ENCODE measurements at places on chromosomes 2 and 18. TPM values are rescaled to one million over a fixed set of nuclear protein-coding genes. Genes with fewer than 3 reads are reported as not detected.

DNA sequence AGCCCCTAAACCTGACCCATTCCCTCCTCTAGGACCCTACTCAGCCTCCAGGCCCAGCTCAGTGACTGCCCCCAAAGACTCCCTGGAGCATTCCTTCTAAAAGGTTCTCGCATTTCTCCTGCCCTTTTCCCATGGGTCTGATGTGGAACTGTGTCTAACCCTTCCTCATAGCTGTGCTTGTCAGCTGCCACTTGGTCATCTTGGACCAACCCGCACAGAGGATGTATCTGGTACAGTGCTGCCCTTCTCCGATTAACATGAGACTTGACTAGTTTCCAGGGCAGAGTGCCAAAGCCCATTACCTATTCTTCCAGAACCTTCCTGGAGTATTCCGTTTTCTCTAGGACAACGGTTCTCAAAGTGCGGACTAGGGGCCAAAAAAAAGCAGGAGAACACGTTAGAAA lies 518 bp upstream of the NFU1 start:
- DNase-seq: no peak

- no peak for DNase-seq
Measured at GRCh38 chr2:169734169-169734847, 676 bp downstream of the KLHL23 start.

GRCh38 chr18:37393221-37393827 lies 172.3 kb downstream of the CELF4 start:
- DNase-seq: no peak

- DNase-seq: no peak
Measured at GRCh38 chr2:158091647-158092046, 10.0 kb upstream of the UPP2 start.

DNA sequence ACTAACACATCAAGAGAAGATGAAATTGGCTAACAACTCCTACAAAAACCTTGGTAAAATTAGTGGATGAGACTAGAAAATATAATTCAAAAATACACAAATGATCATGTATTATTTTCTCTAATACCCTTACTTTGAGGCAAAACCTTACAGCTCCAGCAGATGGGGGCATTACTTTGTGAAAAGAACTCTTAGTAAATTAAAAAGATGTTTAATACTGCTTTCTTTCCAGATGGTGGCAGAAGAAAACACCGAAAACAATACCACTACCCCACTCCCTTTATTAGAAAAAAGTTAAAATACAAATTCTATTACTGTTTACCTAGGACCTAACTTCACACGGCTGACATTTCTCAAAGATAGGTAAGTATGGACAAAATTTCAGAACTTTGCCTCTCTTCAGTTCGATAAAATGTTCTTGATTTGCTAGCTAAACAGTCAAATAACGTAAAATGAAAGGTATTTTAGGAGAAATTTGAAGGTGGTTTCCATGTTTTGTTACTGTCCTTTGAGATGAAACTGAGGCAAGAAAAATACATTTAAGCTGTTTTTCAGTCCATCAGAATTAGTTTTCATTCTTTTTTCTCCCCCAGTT lies 30.6 kb downstream of the ORC4 start:
- peak; percentile 43 for DNase-seq

- DNase-seq: no peak
Measured at GRCh38 chr2:165691615-165692014, 102.4 kb downstream of the GALNT3 start.

- DNase-seq: peak; percentile 59
Measured at GRCh38 chr2:120735746-120736170, at the start of gene GLI2. Gene GLI2, plus strand, starts transcription at chr2:120735868. Its CDS starts 61,453 bp downstream, at chr2:120797321.

PAX8 gene
- total RNA-seq: 0.21 TPM

CHST10 gene
- 8.5 TPM for total RNA-seq

All from activated CD8-positive, alpha-beta T cell treated with anti-CD3 and anti-CD28 coated beads, Interleukin-2, amount 10 ng/mL, durations not matched to agents 7 days and 5 days (primary cell).